HFFc6 (cell line): ENCODE measurements at places on chromosomes 13 and 19. TPM values are rescaled to one million over a fixed set of nuclear protein-coding genes. Genes with fewer than 3 reads are reported as not detected.

GRCh38 chr19:17420475-17420924 lies 653 bp downstream of the MVB12A start:
- no peak for DNase-seq

GRCh38 chr19:15609261-15609660 lies 5.8 kb upstream of the CYP4F8 start:
- no peak for DNase-seq

- DNase-seq: no peak
These were observed 2557.4 kb downstream of the PCDH9 start for GRCh38 chr13:64672751-64673150.

DNA sequence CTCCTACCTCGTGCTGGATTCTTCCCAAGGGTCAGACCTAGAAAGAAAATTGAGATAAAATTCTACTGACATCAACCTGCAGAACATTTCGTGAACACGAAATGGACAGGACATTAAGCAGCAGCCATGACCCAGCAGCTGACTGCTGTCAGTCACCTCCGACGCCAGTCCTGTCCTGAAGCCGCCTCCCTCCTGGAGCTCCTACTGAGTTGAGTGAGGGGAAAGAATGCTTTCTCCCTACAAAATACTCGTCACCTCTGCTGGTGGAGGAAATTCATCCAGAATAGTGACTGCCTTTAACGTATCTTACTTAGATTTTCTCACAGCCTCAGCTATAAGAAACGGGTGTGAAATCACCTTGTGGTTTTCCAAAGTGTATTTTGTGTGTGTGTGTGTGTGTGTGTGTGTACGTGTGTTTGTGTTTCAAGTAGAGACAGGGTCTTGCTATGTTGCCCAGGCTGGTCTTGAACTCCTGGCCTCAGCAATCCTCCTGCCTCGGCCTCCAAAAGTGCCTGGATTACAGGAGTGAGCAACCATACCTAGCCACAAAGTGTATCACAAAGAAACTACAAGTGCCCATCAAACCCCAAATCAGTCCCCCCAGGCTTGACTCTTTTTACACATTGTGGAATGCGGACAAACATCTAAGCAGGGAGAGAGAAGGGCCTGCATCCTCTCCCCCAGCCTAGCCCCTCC lies 2.3 kb upstream of the C13orf42 start:
- no peak for DNase-seq

GRCh38 chr19:33705860-33706259 lies 84.1 kb downstream of the CHST8 start:
- no peak for DNase-seq

DNA sequence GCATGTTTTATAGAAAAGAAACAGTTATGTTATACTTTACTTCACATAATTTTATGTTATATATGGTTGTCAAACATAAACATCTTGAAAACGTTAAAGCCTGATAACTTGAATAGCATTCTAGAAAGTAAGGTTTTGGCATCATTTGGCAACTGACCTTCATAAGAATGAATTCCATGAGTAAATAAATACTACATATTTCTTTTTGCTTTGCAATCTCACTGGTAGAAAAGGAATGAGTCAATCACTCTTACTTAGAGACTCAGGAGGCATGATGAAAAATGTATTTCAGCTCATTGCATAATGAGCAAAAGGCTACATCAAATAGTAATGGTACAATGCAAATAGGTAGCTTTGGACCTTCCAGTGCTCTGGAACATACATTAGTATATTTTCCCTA lies 1381.9 kb downstream of the EFNB2 start:
- no peak for DNase-seq

DNA sequence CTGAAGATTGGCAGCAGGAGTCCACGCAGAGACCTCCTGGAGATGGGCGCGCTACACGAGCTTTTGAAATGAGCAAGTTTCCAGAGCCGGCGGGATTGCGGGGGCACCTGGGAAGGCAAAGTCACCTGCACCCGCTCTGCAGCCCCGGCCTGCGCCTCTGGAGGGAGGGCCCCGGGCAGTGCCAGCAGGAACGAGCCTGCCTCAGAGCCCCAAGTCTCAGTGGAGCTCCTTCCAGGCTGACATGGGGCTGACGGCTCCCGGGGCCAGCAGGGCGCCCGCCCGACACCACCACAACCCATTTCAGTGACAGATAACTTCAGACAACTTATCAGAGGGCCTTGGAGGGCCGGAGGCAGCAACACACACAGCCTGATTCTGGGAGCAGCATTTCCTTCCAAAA lies 45.0 kb downstream of the RASA3 start:
- DNase-seq: no peak

DNA sequence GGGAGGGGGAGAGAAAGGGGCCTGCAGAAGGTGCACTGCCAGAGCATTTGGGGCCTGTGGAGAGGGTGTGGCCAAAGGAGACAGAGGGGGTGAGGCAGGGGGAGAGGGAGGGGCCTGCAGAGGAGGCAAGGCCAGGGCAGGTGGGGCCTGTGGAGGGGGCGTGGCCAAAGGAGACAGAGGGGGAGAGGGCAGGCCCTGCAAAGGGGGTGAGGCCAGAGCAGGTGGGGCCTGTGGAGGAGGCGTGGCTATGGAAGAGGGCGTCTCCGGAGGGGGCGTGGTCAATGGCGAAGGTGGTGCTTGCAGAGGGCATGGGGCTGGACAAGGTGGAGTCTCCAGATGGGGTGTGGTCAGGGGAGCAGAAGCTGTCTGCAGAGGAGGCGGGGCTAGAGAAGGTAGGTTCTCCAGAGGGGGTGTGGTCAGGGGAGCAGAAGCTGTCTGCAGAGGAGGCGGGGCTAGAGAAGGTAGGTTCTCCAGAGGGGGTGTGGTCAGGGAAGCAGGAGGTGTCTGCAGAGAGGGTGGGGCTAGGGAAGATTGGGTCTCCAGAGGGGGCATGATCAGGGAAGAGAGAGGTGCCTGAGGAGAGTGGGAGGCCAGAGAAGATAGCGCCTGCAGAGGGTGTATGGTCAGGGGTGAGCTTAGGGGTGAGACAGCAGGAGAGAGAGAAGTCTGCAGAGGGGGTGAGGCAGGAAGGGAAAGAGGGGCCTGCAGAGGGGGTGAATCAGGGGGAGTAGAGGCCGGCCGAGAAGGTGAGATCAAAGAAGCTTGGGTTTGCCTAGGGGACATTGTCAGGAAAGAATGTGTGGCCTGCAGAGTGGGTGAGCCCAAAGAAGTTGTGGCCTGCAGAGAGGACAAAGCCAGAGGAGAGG lies 3.4 kb downstream of the PRR36 start:
- DNase-seq: peak; percentile 26

DNA sequence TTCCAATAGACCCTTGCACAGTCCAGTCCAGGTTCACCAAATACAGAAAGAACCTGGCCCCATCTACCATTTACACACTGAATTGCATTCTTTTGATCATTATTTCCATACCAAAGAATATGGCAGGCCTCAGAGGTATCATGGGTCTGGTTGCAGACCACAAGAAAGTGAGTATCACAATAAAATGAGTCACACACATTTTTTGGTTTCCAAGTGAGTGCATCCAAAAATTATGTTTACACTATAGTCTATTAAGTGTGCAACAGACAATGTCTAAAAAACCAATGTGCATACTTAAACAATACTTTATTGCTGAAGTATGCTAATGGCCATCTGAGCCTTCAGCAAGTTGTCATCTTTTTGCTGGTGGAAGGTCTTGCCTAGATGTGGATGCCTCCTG lies 105.3 kb downstream of the SPACA7 start:
- peak; percentile 11 for DNase-seq

- no peak for DNase-seq
These were observed 8.9 kb upstream of the CYP4F3 start for GRCh38 chr19:15631817-15632216.

- DNase-seq: no peak
These were observed 314.9 kb upstream of the SLITRK5 start for GRCh38 chr13:87356314-87356713.

- DNase-seq: no peak
These were observed 86.4 kb downstream of the CCNA1 start for GRCh38 chr13:36518707-36519106.

Gene SYT3
- total RNA-seq: not detected in 3 replicates

Gene KIR3DL1
- not detected in 3 replicates for total RNA-seq

Gene ZNF625
- total RNA-seq: 4.2 to 8.4 TPM (median 7.7 TPM) in 3 replicates

Gene ATCAY
- total RNA-seq: not detected in 3 replicates

Gene FLT1
- total RNA-seq: 88.4 to 110 TPM (median 93.7 TPM) in 3 replicates
